A673 (cell line): ENCODE measurements at places on chromosomes 13 and 19.

- H3K27ac ChIP-seq = no peak overlapping the region
- H3K4me3 ChIP-seq = no peak overlapping the region
- no peak for DNase-seq
- H3K27me3 ChIP-seq = no peaks in the 10 kb centered on the region
- H3K36me3 ChIP-seq = peaks cover 24% of the 10 kb centered on the region
- no peaks in the 10 kb centered on the region for H3K4me1 ChIP-seq
These were observed 9.4 kb downstream of the ZNF784 start for GRCh38 chr19:55614711-55615542.

GRCh38 chr19:48740164-48740972 is at the start of gene RASIP1:
Gene RASIP1, minus strand, starts transcription at chr19:48740610. Its CDS starts 328 bp downstream, at chr19:48740282.
- H3K27ac ChIP-seq = peak within 1 kb of the TSS; percentile 73
- peak within 1 kb of the TSS; percentile 59 for H3K4me3 ChIP-seq
- no peaks in the 10 kb centered on the region for H3K27me3 ChIP-seq

GRCh38 chr13:24683351-24683750 is 3.1 kb downstream of the ATP12A start:
- no peak overlapping the region for H3K4me3 ChIP-seq
- H3K4me1 ChIP-seq = peaks cover 17% of the 10 kb centered on the region
- H3K27ac ChIP-seq = no peak overlapping the region

- peak; percentile 92 for DNase-seq
- peak within 1 kb of the TSS; percentile 71 for H3K27ac ChIP-seq
- H3K36me3 ChIP-seq = no peaks in the 10 kb centered on the region
- peak within 1 kb of the TSS; percentile 81 for H3K4me3 ChIP-seq
These were observed at the start of gene ZNF813 for GRCh38 chr19:53467485-53468262. Gene ZNF813, plus strand, starts transcription at chr19:53467733. Its CDS starts 16,090 bp downstream, at chr19:53483823.

GRCh38 chr19:5790559-5791520 is at the start of gene DUS3L:
Gene DUS3L, minus strand, starts transcription at chr19:5791163. Its CDS starts 22 bp downstream, at chr19:5791141.
- peak; percentile 99 for DNase-seq
- peaks cover 7% of the 10 kb centered on the region for H3K4me1 ChIP-seq
- no peaks in the 10 kb centered on the region for H3K27me3 ChIP-seq
- H3K27ac ChIP-seq = peak within 1 kb of the TSS; percentile 98
